ENCODE measurements at places on chromosomes 2 and 18.

DNA sequence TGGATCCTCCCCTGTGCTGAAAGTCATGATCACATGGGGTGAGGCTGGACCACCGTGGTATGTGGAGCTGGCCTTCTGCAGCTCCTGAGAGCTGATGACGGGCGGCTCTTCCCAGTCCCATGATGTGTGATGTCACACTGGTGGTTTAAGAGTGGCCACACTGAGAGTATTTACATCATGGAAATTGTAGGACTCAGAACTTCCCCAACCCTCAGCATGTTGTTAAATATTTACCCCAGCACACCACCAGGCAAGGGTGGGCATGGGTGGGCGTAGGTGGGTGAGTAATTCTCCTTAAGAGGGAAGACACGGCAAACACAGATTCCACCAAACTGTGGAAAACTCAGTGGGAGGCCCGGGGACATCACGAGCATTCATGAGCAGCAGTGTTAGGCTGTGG lies 106.8 kb downstream of the ALPK2 start:
- DNase-seq = no peak

- no peak for DNase-seq
Observed at GRCh38 chr2:58228299-58228698, 12.8 kb downstream of the FANCL start.

GRCh38 chr2:230900336-230900995 lies 24.6 kb downstream of the GPR55 start:
- DNase-seq = no peak

DNA sequence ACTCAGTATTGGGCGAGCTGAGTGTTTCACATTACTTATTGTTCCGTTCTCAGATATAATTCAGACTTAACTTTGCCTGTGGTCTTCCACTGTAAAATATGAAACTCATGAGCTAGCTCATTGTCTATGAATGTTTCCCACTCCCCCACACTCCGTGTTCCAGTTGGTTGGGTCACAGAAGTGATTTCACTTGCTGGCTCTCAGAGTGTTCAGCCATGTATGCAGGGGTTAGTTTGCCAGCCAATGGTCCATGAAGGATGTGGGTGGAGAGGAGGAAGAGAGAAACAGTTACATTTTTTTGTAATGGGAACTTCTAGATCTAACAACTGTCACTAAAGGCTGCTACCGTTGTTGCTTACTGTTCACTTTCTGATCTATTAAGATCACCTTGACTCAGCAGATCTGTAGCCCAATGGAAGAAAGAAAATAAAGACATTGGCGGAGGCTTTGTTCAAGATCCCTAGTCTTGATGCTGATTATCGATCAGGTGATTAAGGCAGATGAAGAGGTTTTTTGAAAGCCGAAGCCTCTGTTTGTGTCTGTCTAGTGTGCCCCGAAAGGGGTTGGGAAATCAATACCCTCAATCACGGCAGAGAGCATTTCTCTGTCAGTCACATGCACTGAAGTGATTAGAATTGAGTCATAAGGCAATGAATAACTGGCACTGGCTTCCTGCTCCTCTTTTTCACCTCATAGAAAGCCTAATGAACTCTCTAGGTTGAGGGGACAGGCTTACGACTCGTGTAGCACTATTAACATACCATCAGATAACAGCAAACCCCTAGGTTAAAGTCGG lies 279.7 kb upstream of the FIGN start:
- DNase-seq = peak; percentile 24

GRCh38 chr18:58135183-58135641 lies 91.2 kb downstream of the NEDD4L start:
- DNase-seq = peak; percentile 87

DNA sequence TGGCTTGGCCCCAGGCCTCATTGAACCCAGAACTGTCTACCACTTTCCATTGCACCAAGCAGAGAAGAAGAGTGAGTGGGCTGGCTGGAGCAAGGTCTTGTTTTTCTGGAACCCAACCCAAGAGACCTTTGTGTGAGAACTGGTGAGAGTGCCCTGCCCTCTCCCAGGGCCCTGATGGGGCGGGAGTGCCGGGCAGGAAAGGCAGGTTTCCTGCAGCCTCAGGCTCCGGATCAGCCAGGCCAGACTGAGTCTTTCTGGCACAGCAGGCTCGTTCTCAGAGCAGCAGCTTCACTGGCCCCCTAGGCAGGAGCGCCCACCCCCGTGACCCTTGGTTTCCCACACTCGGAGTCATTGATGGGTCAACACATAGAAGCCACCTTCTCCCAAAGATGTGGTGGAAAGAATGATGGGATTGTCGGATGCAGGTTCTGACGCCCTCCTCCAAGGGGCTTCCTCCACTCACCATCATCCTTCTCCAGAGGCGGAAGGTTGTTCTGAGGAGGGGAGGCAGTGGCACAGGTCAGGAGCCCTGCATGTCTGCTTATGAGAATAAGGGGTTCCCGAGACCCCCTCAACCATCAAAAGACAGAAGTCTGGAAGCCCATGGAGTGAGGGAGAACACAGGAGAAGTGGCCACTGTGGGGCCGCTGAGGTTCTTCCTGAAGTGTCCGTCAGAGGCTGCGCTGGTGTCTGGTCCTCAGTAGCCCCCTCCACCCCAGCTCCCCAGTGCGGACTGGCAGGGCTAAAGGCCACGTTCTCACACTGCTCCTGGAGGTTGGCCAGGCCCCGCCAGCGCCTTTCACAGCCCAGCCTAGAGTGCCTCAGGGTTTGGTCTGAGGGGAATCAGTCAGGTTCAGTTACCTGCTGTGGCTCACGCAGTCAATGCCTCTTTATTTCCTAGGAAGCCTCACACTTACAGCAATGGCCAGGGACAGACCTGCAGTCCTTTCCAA lies 62.8 kb upstream of the LAPTM4A start:
- no peak for DNase-seq

DNA sequence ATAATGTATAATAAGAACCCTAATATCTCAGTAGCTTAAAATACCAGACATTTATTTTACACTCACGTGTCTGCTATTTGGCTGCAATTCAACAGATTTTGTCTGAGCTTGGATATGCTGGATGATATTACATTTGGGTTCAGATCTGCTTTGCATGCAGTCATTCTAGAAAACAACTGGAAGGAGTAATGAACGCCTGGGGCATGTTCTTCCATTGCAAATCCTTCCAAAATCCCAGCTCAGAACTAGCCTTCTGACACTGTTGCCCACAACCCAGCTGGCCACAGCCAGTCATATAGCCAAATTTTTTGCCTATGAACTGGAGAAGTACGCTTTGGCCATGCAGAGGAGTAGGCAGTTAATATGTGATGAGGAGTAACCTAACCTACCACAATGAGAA lies 597.8 kb upstream of the VRK2 start:
- DNase-seq = no peak

- DNase-seq = no peak
Observed at GRCh38 chr2:185578322-185578721, 160.3 kb upstream of the FSIP2 start.

- DNase-seq = no peak
Observed at GRCh38 chr2:134706587-134707329, 12.0 kb downstream of the TMEM163 start.

- DNase-seq = peak; percentile 85
Observed at GRCh38 chr2:167181134-167181533, 292.9 kb downstream of the XIRP2 start.

GRCh38 chr2:54435325-54436226 lies 20.6 kb upstream of the SPTBN1 start:
- no peak for DNase-seq

DNA sequence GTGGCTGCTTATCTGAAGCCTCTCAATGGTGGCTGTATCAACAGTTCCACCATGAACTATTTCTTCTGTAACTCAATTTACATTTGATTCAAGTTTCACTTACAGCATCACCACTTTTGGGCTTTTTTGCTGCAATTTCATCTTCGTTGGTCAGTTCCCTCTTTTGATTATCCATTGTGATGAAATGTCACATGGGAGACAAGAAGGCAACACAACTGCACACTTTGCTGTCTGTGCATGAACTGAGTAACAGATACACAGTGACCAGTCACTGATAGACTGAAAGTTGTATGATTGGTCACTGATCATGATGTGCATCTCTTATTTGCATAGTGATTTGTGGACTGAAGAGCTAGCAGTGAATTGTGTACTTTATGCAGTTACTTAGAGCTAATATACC lies 130.7 kb upstream of the RNF152 start:
- DNase-seq = no peak

GRCh38 chr2:113070606-113070975 lies 2.8 kb downstream of the IL1F10 start:
- DNase-seq = no peak

GRCh38 chr18:79169958-79170555 lies 100.9 kb downstream of the ATP9B start:
- DNase-seq = peak; percentile 57

DNA sequence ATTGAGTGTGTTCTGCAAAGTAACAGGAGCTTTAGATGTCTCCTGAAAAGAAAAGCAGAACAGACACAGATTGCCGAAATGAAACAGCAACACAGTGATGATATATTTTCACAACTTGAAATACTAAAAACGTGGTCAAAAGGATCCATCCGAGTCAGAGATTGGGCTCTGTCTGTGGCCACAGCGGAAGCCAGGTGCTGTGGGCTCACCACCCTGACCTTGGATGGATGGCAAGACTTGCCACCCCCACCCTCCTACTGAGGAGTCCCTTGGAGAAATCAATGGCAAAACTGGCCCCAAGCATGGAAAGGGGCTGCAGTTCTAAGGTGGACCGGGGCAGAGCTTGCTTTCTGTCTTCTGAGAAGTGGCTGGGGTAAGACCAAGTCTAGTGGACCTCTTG lies 31.4 kb upstream of the ACKR3 start:
- DNase-seq = no peak

GRCh38 chr2:160223560-160223959 lies 23.5 kb upstream of the ITGB6 start:
- no peak for DNase-seq
